ENCODE measurements at places on chromosomes 4 and X. TPM values are rescaled to one million over a fixed set of nuclear protein-coding genes. Genes with fewer than 3 reads are reported as not detected.

GRCh38 chrX:87578978-87579377, 61.4 kb downstream of the KLHL4 start:
- ATAC-seq: no peak

The CXorf49 gene
- total RNA-seq: not detected

DNA sequence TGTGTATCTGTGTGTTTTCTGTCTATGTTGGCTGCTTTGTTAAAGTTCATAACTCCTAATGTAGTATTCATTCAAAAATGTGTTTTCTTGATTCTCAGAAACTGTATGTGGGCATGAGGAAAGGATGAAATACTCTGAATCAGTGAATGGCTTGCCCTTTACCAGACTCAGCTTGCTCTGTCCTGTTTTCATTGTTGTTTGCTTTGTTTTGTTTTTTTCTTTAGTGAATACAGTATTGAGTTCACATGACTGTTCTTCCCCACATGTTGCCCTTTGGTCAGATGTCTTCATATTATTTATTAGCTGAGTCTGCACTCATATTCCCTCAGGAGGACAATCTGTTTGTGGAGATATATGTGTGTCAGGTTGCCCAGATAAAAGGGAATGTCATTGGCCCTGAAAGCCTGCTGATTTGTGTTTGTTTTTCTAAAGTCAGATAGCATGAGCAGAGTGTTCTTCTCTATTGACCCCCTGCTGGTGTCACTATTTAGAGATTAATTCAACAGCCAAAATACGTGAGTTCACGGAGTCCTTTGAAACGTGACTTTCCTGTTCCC, 1184.4 kb downstream of the RPA4 start:
- no peak for ATAC-seq

DNA sequence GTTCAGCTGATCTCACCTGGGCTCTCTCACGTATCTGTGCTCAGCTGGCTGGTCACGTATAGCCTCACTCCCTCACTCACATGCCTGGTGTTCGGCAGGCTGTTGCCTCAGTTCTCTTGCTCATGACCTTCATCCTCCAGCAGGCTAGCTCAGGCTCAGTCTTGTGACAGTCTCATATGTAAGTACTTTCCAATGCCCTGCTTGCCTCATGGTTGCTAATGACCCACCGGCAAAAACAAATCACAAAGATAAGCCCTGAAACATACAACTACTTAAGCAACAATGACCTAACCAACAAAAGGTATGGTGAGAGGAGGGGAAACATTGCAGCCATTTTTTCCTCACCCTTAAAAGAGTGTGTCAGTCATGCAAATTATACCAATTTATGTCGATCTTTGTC, 25.0 kb downstream of the MEPE start:
- no peak for ATAC-seq

- ATAC-seq: no peak
These were observed 33.2 kb upstream of the MAN2B2 start for GRCh38 chr4:6541789-6542188.

GRCh38 chrX:111013778-111014455, 82.1 kb upstream of the PAK3 start:
- ATAC-seq: no peak

The FAM9C gene
- not detected for total RNA-seq

The SPANXB1 gene
- total RNA-seq: not detected

DNA sequence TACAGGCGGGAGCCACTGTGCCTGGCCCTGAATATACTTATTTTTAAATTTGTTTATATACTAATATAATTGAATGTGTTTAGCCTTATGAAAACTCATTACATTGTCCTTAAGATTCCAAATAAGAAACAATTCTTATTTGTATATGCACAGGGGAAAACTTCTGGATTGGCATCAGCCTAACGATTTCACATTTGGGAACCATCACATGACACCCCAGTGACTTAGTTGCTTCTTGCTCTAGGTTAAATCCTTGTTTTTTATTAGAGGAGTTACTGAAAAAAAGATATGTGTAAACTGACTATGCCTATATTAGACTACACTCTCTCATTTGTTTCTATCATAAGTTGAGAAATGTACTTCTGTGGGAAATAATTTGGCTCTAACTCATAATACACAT, 520.2 kb downstream of the SPRY1 start:
- no peak for ATAC-seq

DNA sequence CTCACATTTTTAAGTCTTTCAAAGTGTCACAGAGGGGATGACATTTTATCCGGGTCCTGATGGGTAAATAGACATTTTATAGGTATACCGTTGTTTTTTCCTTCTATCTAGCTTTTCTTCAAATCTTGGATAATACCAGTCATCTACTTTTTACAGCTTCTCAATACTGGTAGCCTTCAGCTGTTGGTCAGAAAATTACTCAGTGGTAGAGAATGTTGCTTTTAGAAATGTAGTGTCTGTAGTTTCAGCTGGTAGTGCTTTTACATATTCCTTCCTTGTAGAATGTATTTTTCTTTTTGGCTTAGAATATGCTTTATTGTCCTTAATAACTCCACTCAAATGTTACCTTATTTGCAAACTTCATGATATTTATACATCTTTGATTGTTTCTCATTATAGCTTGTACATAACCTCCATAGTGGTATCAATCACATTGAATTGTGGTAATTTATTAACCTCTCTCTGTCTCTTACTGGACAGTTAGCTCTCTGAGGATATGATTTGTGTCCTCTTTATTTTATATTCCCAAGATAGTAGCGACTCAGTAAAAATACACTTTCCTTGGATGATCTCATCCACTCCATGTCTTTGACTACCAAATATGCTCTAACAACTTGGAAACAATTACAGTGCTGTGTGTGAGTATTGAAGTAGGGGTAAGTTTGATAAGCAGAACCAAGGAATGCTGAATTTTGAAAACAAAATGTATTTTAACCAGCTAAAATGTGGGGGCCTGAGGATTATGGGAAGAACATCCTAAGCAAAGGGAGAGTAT, 53.8 kb downstream of the RAP1GDS1 start:
- no peak for ATAC-seq

- ATAC-seq: no peak
These were observed 14.4 kb upstream of the MSX1 start for GRCh38 chr4:4845027-4845426.

DNA sequence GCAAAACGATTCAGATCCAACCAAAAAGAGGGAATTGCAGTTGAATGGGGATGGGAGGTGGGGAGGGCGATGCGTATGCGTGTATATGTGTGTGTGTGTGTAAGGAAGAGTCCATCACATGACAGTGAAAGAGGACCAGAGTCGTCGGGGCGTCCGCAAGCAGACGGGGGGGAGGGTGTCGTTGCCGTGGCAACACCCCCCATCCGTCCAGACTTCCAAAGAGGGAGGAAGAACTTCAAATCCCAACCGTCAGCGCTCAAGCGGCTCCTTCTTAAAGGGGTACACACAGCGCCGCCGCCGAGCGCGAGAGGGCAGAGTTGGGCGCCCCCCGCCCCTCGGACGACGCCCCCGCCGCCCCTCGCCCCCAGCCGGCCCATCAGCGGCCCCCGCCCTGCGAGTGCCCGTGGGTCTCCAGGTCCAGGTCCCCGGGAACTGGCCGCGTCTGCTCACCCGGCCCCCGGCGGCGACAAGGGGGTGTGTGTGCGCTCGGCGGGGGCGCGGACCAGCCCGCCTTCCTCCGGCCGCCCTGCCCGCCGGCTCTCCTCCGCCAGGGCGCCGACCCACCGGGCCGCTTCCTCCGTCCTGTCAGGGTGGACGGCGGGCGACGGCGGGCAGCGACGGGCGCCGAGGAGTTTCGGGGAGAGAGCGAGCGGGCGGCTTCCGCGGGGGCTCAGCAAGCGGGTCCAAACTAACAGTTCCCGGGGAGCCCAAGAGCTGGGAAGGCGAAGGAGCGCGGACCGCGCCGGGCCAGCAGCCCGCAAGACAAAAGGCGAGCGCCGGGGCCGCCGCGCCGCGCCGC, 685 bp downstream of the LCORL start:
- peak; percentile 24 for ATAC-seq

The SLC6A14 gene
- not detected for total RNA-seq

DNA sequence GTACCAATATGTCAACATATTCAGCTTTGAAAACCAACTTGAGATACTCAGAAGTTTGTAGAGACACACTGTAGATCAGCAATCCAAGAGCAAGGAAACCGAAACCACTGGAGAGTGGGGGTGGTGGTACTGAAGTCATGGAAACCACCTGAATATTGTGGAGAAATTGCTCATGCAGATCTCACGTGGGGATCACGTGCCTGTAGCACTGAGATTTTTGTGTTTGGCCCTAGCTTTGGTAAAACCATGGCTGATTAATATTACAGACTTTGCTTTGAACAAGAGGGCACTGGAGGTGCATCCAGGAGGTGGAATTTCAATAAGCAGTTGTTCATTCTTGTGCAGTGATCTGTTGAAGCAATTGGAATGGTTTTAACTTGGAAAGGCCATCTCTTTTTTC, 47.2 kb downstream of the GBA3 start:
- ATAC-seq: no peak

The ART3 gene
- 3.8 TPM for total RNA-seq

GRCh38 chr4:7381221-7381889, 53.4 kb downstream of the PSAPL1 start:
- peak; percentile 51 for ATAC-seq
